NCI-H1105 (cell line): ENCODE measurements at places on chromosomes 4 and X.

GRCh38 chrX:77595848-77596247 is 148.7 kb downstream of the FGF16 start:
- no peak for DNase-seq

- DNase-seq, result peak; percentile 69
Observed at GRCh38 chrX:47623540-47624027, 3.9 kb upstream of the SYN1 start.

GRCh38 chr4:77193511-77194102 is 36.6 kb downstream of the CCNG2 start:
- DNase-seq, result no peak

DNA sequence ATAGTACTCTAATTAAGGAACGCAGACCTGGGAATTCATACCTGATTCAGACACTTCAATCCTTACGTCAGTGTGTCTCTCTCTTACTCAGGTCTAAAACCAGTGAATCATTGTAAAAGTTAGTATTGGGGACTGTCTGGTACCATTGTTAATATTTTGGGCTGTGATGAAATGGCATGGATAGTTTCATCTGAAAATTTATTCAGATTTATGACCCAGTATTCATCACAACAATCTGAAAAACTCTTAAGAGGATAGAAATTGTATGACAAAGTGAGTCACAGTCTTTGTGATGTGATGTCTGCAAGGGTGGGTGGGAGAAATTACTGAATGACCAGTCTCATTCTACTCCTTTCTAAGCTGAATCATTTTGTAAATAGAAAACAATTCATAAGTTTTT is 10.3 kb downstream of the FGF2 start:
- DNase-seq, result no peak

DNA sequence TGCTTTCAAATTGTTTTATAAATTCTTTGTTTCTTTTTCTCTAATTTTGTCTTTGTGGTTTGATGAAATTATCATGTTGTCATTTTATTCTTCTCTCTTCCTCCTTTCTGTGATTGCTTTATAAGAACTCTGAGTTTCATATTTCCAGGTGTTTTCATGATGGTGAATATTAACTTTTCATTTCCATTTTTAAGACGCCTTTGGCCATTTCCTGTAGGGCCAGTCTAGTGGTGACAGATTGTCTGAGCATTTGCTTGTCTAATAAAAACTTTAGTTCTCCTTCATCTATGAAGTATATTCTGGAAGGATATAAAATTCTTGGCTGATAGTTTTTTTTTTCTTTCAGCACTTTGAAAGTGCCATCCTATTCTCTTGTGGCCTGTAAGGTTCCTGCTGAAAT is 128.1 kb downstream of the FAM13A start:
- no peak for DNase-seq

- no peak for DNase-seq
Observed at GRCh38 chr4:88058295-88058694, 50.9 kb downstream of the PKD2 start.

DNA sequence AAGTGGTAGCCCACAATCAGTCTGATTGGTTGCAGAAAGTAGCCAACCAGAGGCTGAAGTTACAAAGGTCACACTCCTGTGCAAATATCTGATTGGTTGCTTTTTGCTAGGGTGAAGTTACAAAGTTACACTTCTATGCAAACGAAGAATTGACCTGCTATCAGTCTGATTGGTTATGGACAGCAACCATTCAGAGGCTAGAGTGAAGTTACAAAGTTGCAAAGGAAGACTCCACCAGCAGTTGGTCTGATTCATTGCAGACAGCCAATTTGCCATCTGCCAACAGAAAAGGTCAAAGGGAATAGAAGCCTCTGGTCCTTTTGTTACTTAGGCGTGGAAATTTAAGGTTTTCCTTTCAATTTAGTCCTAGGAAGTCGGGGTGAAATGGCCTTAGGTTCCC is 377.7 kb downstream of the PRDM5 start:
- no peak for DNase-seq
